ENCODE measurements at places on chromosomes 13 and 19.

- peak; percentile 23 for DNase-seq
These were observed 892 bp downstream of the TRIR start for GRCh38 chr19:12733369-12734214.

DNA sequence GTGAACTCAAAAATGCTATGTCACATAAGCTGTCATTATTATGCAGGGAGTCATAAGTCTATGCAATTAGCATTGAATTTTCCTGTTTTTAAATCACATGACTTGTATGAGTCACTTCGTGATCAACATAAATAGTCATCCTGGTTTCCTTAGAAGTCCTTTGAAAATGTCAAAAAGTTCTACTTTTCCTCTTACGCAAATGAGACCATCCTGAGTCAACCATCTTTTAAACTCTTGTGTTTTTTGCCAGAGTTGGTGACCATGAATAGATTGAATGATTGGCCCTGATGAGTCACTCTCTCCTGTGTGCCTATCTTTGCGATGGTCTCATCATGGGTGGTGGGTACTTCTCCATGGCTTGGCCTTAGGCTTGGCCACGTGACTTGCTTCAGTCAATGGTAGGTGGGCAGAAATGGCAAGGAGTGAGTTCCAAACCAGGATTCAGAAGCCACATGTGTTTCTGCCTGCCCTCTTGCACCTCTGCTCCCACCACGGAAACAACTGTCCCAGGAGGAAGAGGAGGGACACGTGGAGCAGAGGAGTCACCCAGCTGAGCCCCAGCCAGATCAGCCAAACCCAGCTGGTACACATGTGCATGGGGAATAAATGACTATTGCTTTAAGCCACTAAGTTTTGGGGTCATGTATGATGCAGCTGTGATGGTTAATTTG, 123.5 kb upstream of the CACNA1A start:
- DNase-seq = no peak

GRCh38 chr13:21594715-21595545, 9.0 kb downstream of the MICU2 start:
- DNase-seq = no peak

DNA sequence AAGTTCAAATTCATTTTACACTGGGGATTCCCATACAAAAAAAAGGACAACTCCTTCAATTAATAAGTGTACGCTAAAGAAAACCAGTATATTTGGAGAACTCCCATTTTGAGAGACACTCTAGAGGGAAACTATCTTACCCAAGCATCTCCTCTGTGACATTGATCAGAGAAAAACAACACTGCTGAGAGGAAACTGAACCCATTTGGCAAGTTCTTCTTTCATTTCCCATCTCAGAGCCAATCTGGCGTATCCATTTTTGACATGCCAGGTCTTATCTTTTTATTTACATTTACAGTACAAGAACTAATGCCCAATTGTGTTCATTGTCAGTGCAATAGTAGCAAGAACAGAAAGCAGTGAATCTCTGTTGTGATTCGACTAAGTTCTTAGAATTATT, 30.1 kb downstream of the LIG4 start:
- no peak for DNase-seq

GRCh38 chr13:39462428-39462827, 140.6 kb downstream of the LHFPL6 start:
- no peak for DNase-seq

Measured in Ammon's horn (tissue), 1 donor.